ENCODE measurements at places on chromosomes 12 and 14.

DNA sequence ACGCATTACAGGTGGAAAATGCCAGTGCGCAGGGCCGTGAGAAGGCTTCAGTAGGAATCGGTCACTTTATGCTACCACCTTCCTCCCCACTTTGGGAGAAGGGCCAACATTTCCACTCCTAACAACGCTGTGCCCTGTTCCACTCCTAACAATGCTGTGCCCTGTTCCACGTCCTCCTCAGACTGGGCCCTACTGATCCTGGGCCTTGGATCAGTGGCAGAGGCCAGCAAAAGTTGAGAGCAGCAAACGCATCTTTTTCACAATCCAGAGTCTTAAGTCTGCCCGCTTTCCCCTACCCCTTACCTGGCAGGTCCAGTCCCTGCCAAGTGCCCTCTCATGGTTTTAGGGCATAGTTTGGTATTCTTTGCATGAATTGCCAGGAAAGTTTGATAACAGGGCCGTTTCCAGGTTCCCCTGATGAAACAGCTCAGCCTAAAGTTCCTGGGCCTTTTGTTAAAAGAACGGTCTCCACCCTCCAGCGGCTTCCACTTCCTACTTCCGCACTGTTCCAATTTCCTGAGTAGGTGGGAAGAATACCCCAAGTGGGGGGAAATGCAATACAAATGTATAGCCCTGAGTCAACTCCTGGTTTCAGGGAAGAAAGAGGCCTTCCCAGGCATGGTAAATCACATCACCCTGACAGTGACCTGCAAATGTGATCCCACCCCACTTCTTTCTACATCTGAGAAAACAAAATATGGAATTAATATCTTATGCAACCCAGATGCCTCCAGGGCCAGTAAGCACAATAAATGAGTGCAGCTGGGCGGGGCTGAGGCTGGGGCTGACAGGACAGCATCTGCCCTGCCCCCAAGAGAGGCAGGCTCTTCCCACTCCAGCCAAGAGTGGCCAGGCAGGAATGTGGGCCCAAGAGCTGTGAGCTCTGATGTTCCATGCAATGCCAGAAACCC is 15.0 kb downstream of the KCTD10 start:
- no peak for DNase-seq

DNA sequence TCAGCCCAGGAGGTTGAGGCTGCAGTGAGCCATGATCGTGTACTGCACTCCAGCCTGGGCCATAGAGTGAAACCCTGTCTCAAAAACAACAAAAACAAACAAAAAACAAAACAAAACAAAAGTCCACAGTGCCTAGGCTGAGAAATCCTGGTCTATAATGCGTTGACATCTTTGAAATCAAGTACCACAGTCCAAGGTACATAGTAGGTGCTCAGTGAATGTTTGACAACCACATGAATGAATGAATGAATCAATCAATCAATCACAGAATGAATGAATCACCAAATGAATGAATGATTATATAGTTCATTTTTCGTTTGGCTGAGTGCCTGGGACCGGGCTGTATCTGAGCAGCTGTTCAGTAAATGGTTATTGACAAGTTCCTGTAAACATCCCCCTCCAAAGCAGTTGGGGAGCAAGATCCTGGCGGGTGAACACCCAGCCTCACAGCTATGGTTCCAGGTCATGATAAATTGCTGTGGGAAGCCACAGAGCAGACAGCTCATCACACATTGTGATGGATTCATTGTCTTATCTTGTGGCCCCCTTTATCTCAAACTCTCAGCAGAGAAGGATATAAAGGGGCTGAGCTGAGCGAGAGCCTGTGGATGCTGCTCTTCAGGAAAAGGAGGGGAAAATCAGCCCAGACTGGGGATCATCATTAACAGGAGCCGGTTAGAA is 30.4 kb upstream of the IFT81 start:
- peak; percentile 82 for DNase-seq

GRCh38 chr14:44780989-44781388 is 180.8 kb downstream of the KLHL28 start:
- no peak for DNase-seq

- DNase-seq = no peak
Measured at GRCh38 chr12:116693286-116694227, 44.3 kb downstream of the SPRING1 start.
